ENCODE measurements at places on chromosomes 5 and 9. TPM values are rescaled to one million over a fixed set of nuclear protein-coding genes. Genes with fewer than 3 reads are reported as not detected.

DNA sequence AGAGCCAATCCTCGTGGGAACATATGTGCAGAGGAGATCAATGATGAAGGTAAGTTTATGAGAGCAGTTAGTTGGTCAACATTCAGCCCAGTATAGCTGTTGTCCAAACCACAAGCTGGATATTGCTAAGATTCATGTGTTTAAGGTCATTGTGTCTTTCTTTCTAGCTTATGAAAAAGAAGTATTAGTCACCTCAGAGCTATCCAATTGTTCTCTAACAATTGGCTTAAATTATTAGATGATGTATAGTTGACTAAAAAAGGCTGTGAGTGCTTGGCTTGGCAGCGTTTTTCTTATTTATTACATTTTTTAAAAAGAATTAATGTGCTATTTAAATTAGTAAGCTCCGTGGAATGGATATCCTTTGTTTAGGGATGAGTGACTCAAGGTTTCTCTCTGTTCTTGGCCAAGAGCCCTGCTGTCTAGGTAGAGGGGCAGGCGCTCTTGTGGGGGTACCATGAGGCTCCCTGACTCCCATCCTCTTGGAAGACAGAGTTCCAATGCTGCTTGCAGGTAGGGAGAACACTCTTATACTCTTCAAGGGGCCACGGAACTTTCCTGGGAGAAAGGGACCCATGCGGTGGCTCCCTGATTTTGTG is 487.4 kb downstream of the IRX1 start:
- no peak for DNase-seq

GRCh38 chr5:74310997-74311930 is 329.3 kb downstream of the ENC1 start:
- DNase-seq: no peak

DNA sequence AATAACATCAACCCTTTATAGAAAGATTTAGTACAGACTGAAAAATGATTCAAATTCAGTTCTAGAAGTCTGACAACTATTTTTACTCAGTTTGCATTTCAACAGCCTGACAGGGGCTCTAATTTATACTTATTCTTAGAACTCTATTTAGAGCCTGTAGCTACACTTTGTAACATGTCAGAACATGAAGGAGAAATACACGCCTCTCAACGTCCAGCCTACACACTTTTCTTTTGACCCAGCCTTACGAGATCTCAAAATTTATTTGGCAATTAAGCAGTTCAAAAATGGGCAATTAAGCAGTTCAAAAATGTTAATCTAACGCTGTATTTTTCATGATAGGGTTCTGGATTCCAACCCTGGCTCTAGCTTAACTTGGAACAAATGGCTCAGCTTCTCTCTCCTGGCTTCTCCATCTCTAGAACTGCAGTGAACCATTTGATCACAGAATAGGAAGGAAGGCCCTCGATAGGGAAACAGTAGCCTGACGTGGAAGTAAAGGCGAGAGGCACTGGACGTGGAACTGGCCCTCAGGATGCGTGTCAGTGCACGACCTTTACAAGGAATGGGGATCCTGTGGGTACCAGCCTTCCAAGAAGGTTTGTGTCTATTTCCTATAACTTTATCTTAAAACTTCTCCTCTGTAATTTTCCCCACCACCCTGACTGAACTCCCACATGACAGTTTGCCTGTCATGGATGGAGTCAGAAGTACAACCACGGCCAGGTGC is 66.4 kb downstream of the PRRT1B start:
- DNase-seq: no peak

- no peak for DNase-seq
Measured at GRCh38 chr5:100846772-100847171, 56.3 kb downstream of the ST8SIA4 start.

- no peak for DNase-seq
Measured at GRCh38 chr5:157106630-157107461, 2.0 kb downstream of the HAVCR2 start.

DNA sequence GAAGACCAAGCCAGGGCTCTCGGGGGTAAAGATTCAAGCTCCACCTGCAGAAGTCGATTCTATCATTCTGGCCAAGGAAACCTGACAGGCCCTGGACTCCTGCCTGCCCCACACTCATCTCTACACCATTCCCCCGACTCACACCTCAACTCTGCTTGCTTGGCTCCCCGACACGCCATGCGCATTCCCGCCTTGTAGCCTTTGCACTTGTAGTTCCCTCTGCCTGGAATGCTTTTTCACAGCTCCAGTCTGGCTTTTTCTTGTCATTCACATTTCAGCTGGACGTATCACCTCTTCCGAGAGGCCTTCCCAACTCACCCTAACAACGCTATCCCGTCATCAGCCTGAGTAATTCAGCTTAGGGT is 28.7 kb upstream of the HAND1 start:
- DNase-seq: no peak

Gene SET
- 403 TPM for total RNA-seq

Gene C1QTNF3
- 2.7 TPM for total RNA-seq

Gene PCDHAC2
- 0.10 TPM for total RNA-seq

Gene OR2V1
- not detected for total RNA-seq
